NCI-H345 (cell line): ENCODE measurements at places on chromosomes 6 and 20.

GRCh38 chr6:137866200-137866913 is 702 bp upstream of the TNFAIP3 start:
- DNase-seq, result peak; percentile 49

- no peak for DNase-seq
Observed at GRCh38 chr20:54397292-54398140, 77.9 kb upstream of the DOK5 start.

GRCh38 chr6:147577488-147577887 is 69.0 kb downstream of the SAMD5 start:
- DNase-seq, result no peak

DNA sequence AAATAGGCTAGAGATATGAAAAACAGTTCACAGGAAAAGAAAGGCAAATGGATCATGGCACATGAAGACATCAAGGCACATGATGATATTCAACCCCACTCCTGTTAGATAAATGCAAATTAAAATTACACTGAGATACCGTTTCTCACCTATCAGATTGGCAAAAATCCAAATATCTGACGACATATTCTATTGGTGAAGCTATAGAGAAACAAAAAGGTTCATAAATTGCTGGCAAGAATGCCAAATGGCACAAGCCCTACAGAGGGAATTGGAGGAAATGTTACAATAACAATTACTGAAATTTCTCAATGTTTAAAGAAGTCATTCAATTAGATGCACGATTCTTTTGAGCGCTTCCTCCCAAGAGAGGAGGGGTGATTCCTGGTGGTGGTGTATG is 45.3 kb upstream of the DSN1 start:
- no peak for DNase-seq

- peak; percentile 72 for DNase-seq
Observed at GRCh38 chr20:57211908-57212533, 54.4 kb downstream of the BMP7 start.

- no peak for DNase-seq
Observed at GRCh38 chr6:30799210-30799609, 54.9 kb upstream of the IER3 start.

DNA sequence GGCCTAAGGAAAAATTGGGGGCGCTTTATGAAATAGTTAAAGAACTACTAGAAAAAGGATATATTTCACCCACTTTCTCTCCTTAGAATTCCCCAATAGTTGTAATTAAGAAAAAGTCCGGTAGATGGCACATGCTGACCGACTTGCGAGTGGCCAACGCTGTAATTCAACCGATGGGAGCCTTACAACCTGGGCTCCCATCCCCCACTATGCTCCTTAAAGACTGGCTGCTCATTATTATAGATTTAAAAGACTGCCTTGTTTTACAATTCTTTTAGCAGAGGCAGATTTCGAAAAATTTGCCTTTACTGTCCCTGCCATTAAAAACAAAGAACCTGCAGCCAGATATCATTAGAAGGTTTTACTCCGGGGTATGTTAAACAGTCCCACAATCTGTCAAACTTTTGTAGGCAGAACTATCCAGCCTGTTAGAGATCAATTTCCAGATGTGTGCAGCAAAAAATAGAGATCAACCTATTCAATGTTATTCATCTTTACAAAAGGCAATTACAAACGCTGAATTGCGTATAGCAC is 58.5 kb upstream of the PRSS16 start:
- peak; percentile 72 for DNase-seq

GRCh38 chr20:43068482-43068881 is 121.2 kb downstream of the PTPRT start:
- no peak for DNase-seq

GRCh38 chr6:132499757-132500156 is 13.2 kb downstream of the STX7 start:
- DNase-seq, result no peak

DNA sequence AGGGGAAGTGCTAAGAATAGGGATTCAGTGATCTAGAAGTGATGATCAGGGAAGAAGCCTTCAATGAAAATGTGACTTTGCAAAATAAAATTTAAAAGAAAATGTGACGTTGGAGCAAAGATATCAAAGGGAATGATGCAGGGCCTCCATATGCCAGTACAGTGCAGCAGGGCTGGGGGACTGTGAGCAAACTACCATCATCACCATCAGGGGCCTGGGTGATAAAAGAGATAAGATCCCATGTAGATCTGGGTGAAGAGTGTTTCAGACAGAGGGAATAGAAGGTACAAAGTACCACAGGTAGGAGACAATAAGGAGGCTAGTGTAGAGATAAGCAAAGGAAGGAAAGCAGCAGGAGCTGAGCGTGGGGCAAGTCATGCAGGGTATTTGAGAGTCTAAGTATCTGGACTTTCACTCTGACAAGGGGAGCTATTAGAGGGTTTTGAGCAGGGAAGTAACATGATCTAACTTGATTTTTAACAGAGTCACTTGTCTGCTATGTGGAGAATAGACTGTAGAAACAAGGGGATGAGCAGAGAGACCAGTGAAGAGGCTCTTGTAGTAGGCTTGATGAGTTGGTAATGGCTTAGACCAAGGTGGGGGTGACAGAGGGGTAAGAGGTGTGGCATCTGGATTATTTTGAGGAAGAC is 295.6 kb downstream of the ZFAND3 start:
- no peak for DNase-seq

DNA sequence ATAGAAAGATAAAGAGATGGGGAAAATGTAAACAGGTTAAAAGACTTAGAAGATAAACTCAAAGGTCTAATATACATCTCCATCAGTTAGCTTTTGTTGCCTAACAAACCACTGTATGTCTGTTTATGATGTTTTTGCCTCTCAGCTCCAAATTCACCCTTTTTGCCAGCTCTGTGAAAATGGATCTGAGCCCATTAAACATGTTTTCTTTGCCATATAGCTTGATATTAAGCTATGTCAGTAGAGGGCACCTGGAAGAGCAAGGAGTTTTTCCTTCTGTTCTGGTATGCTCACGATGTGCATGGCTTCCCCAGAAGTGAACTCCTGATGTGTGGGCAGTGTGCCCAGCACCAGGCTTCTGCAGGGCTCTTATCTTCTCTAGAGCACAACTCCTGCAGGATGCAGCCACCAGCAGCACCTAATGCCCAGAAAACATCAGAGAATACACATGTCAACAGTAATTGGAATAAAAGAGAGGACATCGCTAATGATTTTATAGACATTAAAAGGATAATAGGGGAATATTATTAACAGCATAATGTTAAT is 14.6 kb upstream of the SNX9 start:
- DNase-seq, result no peak

DNA sequence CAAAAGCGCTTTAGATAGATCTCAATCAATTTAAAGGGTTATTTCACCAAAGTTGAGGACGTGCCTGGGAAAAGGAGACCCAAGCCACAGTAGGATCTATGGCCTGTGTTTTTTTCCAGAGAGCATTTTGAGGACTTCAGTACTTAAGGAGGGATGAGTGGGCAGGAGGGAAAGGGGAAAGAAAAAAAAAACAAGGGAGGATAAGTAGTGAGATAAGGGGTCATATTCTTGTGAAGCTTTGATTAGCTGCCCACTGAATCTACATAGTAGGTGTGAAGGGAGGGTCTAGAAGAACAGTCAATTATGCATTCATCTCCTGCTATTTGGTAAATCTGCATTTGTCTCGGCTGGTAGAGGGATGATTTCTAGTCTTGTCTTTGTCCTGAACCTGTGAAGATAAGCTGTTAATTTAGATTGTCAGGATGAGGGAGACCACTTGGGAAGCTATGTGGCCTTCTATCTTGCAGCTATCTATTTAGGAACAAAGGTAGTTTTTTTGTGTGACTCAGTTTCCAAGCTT is 48.4 kb downstream of the CLVS2 start:
- no peak for DNase-seq

DNA sequence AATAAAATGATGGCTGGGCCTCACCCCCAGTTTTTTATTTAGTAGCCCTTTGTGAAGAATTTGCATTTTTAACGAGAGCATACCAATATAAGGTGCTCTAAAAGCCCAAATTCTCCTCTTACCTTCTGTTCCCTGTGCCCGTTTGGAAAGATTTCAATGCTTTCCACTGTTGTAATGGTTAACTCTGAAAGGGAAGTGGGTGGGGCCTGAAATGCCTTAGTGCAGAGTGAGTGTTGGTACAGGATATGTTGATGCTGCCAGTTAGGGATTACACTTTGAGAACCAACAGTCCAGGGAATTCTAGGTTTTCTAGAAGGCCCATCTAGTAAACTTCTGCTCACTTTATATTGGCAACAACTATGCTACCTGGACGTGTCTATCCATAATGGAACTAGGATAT is 562.7 kb upstream of the NRSN1 start:
- DNase-seq, result no peak

DNA sequence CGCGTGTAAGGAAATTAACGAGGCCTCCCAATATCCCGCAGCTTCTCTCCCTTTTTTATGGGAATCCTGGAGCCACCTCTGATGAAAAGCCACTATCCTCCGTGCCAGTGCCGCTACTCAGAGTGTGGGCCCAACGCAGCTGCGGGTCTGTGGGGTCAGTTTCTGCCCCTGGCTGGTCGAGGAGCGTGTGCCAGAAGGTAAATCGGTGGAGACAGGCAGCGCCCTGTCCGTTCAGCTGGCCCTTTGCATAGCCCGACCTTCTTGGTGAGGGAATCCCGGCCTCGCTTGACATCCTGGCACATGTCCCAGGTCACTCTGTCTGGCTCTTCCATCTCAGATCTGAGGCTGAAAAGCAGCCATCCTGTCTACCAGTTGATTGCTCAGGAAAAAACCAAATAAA is 4.6 kb downstream of the THBS2 start:
- DNase-seq, result no peak

DNA sequence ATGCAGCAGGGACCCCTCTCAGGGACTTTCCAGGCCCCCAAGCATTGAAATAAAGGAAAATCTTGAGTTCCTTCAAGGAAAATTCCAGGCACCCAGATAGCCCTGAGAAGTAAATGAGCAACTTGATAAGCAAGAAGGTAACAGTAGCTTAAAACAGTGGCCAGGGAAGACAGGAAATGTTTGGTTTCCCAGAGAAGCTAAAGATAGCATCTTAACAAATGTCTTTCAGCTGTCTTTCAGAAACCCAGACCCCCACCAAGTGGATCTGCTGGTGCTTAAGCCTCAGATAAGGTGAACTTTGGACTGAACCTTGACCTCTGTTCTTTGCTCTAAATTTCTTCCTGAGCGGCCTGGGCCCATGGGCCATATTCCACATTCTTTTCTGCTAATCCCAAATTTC is 117.8 kb upstream of the CST7 start:
- no peak for DNase-seq

- no peak for DNase-seq
Observed at GRCh38 chr6:61951586-61951985, 334.4 kb downstream of the KHDRBS2 start.

- no peak for DNase-seq
Observed at GRCh38 chr6:167701010-167701409, 125.7 kb upstream of the AFDN start.

- DNase-seq, result no peak
Observed at GRCh38 chr20:58073945-58074856, 154.3 kb downstream of the ANKRD60 start.

DNA sequence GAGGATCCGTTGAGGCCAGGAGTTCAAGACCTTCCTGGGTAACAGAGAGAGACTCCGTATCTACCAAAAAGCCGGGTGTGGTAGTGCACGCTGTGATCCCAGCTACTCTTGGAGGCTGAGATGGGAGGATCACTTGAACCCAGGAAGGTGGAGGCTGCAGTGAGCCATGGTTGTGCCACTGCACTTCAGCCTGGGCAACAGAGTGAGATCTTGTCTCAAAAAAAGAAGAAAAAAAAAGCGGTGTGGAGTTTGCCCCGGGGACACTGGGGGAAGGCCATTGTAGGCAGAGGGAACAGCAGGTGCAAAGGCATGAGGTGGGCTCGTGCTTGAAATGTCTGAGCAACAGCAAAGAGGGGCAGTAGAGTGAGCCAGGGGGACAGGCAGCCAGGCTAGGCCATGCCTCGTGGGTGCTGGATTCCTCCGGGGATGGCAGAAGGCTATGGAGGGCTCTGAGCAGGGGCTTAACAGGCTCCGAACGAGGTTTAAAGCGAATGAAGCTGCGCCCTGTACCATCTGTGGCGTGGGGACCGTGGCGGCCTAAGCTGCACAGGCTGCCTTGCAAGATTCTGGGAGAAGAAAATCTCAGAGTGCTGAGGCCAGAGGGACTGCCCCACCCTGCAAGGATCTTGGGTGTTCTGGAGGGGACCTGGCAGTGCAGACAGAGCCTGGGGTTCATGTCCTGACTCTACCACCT is 36.9 kb upstream of the NOL4L start:
- no peak for DNase-seq

- DNase-seq, result no peak
Observed at GRCh38 chr20:45014671-45015415, 48.5 kb downstream of the STK4 start.

DNA sequence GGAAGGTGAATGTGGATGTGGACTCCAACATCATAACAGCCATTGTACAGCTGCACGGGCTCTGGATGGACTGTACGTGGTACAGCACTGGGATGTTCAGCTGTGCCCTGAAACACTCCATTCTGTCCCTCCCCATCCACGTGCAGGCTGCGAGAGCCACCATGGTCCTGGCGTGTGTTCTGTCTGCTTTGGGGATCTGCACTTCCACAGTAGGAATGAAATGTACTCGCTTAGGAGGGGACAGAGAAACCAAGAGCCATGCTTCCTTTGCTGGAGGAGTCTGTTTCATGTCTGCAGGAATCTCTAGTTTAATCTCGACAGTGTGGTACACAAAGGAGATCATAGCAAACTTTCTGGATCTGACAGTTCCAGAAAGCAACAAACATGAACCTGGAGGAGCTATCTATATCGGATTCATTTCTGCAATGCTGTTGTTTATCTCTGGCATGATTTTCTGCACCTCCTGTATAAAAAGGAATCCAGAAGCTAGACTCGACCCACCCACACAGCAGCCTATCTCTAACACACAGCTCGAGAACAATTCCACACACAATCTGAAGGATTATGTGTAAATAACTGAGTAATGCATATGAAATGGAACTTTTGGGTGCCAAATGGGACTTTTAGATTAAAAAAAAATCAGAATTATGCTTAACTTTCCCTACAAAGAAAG is 12.1 kb downstream of the CLDN20 start:
- no peak for DNase-seq

- DNase-seq, result peak; percentile 78
Observed at GRCh38 chr20:45470262-45470931, 844 bp downstream of the WFDC2 start.

GRCh38 chr6:110326609-110327008 is 31.5 kb downstream of the METTL24 start:
- no peak for DNase-seq

DNA sequence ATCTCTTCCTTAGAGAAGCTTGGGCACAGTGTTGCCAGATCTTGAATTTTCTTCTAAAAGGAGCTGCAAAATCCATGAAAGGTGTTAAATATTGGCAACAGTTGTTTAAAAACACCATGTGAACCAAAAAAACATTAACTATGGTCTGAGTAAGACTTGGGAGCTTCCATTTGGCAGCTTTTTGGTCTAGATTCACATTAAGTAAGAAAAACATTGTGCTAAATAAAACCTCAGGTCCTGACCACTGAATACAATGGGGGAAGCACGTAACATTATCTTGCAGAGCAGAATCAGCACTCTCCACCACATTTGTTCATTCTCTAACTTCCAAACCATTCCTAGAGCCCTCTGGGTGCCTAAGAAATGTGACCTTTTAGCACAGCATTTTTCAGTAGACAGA is 437.6 kb upstream of the PLCB4 start:
- DNase-seq, result no peak
